Activated naive CD4-positive, alpha-beta T cell treated with anti-CD3 and anti-CD28 coated beads for 36 hours (primary cell): ENCODE measurements at places on chromosomes 2 and 18. TPM values are rescaled to one million over a fixed set of nuclear protein-coding genes. Genes with fewer than 3 reads are reported as not detected.
A peak's percentile ranks its signal among the peaks of the same experiment; 100 is the strongest.

- no peak for DNase-seq
These were observed 123.6 kb downstream of the CSRNP3 start for GRCh38 chr2:165593081-165593480.

GRCh38 chr2:19457809-19458208 lies 99.4 kb upstream of the OSR1 start:
- DNase-seq = no peak

DNA sequence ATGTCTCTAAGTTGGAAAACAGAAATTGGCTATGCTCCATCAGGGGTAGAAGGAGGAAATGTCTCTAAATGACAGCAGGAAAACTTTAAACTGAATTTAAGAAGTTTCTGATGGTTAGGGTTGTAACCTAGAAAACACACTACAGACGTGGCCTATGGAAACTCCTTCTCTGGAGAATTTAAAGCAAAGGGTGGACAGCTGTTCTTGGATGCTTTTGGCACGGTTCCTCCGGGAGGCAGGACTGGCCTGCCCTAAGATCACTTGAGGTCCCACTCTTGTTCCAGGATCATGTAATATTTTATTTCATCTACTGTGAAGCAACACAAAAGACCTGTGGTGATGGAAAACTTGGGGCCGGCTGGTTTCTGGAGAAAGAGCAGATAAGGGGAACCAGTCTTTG lies 77.0 kb downstream of the NRP2 start:
- DNase-seq = no peak

- DNase-seq = no peak
These were observed 51.2 kb downstream of the SLC14A2 start for GRCh38 chr18:45666520-45666919.

DNA sequence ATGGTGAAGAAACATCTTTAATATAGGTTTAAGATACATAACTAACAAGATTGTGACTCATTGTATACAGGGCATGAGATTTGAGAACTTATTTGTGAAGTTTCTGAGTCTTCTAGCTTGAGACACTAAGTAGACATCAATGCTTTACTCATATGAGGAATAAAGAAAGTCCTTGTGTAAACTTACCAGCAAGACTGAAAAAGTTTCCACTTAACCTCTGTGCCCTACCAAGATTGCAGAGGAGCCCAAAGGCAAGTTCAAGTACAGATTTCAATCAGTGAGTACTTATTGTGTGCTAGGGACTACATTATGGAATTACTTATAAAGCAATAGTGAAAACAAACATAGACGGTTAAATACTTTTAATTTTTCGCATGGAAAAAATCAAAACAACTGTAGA lies 1041.2 kb upstream of the CELF4 start:
- peak; percentile 18 for DNase-seq

DNA sequence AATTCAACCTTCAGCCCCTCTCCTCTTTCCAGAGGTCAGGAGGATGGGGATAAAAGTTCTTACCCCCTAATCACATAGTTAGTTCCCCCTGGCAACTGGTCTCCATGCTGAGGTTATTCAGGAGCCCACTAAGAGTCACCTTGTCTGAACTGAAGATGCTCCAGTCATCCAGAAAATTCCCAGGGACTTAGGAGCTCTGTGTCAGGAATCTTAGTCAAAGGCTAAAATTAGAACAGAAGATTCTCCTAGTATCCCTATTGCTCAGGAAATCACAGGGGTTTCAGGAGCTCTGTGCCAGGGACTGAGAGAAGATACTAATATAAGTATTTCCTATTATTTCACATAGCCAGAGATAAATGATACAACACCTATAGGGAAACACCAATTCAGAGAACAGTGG lies 37.3 kb upstream of the LONRF2 start:
- no peak for DNase-seq

DNA sequence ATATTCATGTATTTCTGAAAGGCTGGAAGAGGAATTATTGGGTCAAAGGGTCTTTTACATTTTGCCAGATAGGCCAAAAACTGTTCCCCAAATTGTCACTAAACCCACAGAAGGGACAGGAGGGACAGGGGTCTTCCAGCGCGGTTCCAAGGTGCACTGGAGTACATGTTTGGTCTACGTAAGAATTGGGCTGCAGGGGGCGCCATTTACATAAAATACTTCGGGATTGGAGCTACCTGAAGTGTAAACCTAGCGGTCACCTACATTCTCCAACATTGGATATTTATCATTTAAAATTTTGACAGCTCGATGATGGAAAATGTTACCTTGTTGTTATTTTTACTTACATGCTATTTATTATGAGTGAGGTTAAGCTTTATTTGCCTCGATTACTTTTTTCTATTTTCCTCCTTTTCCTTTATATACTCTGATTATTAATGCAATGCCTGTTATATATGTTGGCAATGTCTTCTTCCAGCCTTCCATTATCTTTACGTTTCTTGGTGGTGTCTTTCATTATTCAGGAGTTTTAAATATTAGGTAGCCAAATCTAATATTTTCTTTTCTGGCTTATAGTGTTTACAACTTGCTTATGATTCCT lies 43.0 kb upstream of the RAB6C start:
- DNase-seq = no peak

SULT1C2 gene
- total RNA-seq = not detected
